ENCODE measurements at places on chromosomes 1 and 21.

DNA sequence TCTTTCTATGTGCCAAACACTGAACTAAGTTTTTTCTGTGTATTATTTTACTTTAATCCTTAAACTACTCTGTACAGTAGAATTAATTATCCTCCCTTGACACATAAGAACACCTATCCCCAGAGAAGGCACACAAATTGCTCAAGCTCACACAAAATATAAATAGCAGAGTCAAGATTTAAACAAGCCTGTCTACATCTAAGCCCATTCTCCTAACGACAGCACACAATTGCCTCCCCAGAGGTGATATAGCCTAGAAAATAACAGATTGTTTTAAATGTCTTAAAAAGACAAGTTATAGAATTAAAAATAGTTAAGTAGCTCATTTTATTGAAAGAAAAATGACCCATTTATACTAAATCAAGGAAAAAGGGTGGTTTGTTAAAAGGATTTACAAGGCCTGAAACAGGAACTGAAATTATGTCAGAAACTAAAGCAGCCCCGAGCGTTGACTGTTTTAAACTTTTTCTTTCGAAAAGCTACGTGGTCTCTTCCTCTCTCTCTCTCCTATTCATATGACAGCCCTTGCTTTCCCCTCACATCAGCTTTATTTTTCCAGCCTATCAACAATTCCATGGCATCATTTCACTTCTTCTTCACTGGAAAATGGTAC, 30.5 kb downstream of the TNFSF18 start:
- no peaks in the 10 kb centered on the region for H3K27me3 ChIP-seq
- H3K4me3 ChIP-seq = no peak overlapping the region
- no peak for DNase-seq
- no peaks in the 10 kb centered on the region for H3K4me1 ChIP-seq

GRCh38 chr1:177424744-177425143, 254.0 kb downstream of the BRINP2 start:
- no peaks in the 10 kb centered on the region for H3K27me3 ChIP-seq
- H3K27ac ChIP-seq = no peak overlapping the region
- no peaks in the 10 kb centered on the region for H3K36me3 ChIP-seq
- DNase-seq = no peak

DNA sequence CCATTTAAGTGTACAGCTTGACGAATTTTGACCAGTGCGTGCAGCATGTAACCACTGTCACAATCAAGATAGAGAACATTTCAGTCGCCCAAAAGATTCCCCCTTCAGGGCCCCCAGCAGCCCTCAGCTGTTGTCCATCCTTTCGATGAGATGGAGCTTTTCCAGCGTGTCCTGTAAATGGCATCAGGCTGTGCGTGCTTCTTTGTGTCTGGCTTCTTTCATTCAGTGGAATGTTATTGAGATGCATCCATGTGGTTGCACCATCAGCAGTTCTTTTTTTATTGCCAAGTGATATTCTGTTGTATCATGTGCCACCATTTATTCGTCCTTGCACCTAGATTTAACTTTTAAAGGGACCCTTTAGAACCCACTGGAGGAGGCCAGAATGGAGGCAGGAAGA, 21.9 kb downstream of the UBE2Q1 start:
- H3K4me1 ChIP-seq = no peaks in the 10 kb centered on the region
- no peaks in the 10 kb centered on the region for H3K27me3 ChIP-seq
- H3K4me3 ChIP-seq = no peak overlapping the region
- H3K36me3 ChIP-seq = peaks cover 13% of the 10 kb centered on the region
- no peak for DNase-seq

- H3K27ac ChIP-seq = no peak overlapping the region
- no peak overlapping the region for H3K4me3 ChIP-seq
- H3K27me3 ChIP-seq = no peaks in the 10 kb centered on the region
- no peaks in the 10 kb centered on the region for H3K36me3 ChIP-seq
These were observed 29.5 kb downstream of the LPGAT1 start for GRCh38 chr1:211800925-211801607.

GRCh38 chr1:119715542-119715941, 3.8 kb downstream of the PHGDH start:
- no peaks in the 10 kb centered on the region for H3K36me3 ChIP-seq
- no peak overlapping the region for H3K27ac ChIP-seq
- no peaks in the 10 kb centered on the region for H3K27me3 ChIP-seq

GRCh38 chr1:29830916-29831315, 594.6 kb downstream of the PTPRU start:
- DNase-seq = no peak
- H3K4me1 ChIP-seq = no peaks in the 10 kb centered on the region
- no peak overlapping the region for H3K4me3 ChIP-seq
- peaks cover 14% of the 10 kb centered on the region for H3K27me3 ChIP-seq
- H3K27ac ChIP-seq = no peak overlapping the region

- H3K36me3 ChIP-seq = no peaks in the 10 kb centered on the region
- no peak overlapping the region for H3K4me3 ChIP-seq
- no peak overlapping the region for H3K27ac ChIP-seq
- H3K4me1 ChIP-seq = no peaks in the 10 kb centered on the region
- H3K27me3 ChIP-seq = no peaks in the 10 kb centered on the region
- DNase-seq = no peak
These were observed 39.3 kb upstream of the LRRC7 start for GRCh38 chr1:69528376-69528775.

- H3K4me3 ChIP-seq = no peak overlapping the region
- no peak overlapping the region for H3K27ac ChIP-seq
- no peaks in the 10 kb centered on the region for H3K4me1 ChIP-seq
- no peaks in the 10 kb centered on the region for H3K36me3 ChIP-seq
- H3K27me3 ChIP-seq = no peaks in the 10 kb centered on the region
- no peak for DNase-seq
These were observed 16.5 kb downstream of the KRTAP19-1 start for GRCh38 chr21:30463713-30464112.

DNA sequence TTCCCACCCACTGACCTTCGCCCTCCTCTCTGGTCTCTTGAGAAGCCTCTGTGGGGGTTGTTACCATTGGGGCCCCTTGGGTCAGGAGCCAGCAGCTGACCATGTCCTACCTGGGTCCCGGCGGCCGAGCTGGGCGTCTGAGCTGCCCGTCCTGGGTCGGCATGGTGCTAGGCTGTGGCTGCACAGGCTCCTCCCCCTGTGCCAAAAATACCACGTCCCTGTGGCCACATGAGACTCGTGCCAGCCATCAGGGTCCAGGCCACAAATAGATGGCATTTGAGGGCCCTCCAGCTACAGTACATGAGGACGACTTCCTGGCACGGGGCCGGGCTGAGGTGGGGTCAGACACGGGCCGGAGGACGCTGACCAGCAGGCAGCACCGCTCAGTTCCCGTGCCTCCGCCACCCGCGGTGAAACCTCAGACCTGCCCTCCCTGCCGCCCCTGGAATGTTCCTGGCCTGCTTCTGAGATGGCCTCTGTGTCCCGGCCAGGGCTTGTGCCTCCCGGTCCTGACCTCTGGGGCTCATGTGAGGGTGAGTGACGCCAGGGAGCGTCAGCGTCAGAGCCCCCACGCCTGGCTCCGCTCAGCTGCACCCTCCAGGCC, at the start of gene PERM1:
TSS of gene PERM1 (minus strand) at position 139 of the 604 bp plus-strand sequence. CDS start 1,064 bp downstream, outside the sequence.
- H3K36me3 ChIP-seq = no peaks in the 10 kb centered on the region
- peak; percentile 80 for DNase-seq
- H3K4me1 ChIP-seq = peaks cover 14% of the 10 kb centered on the region
- peak within 1 kb of the TSS; percentile 87 for H3K27ac ChIP-seq
- H3K27me3 ChIP-seq = peaks cover 7% of the 10 kb centered on the region

DNA sequence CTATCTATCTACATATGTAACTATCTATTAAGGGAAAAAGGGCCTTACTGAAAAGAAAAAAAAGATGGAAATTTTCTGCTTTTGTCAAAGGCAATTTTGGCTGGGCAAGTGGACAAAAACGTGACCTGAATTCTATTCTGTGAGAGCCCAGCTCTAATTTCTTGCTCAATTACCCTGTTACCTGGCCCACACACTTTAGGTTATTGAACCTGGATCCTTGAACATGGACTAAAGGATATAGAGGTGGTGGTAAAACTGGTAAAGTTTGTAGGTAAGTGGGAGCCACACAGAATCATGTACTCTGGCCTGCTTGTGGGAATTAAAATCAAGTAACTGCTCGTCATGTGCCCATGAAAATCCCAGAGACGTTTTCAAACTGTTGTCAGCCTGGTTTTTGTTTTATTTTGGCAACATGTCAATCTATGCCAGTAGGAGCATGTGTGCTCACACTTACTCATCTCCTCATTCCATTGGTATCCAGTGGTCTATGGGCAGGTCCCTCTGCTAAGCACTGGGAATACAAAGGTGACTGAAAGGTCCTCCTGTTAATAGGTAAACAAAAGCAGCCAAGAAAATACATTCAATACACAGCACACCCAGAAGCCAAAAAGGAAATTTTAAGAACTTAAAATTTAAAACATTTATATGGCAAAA, 113.7 kb upstream of the WARS2 start:
- H3K27ac ChIP-seq = no peak overlapping the region
- H3K36me3 ChIP-seq = no peaks in the 10 kb centered on the region
- H3K4me1 ChIP-seq = no peaks in the 10 kb centered on the region
- no peak overlapping the region for H3K4me3 ChIP-seq

Data from heart right ventricle (tissue), 16 donors.